ENCODE measurements at places on chromosomes 1 and 21.

DNA sequence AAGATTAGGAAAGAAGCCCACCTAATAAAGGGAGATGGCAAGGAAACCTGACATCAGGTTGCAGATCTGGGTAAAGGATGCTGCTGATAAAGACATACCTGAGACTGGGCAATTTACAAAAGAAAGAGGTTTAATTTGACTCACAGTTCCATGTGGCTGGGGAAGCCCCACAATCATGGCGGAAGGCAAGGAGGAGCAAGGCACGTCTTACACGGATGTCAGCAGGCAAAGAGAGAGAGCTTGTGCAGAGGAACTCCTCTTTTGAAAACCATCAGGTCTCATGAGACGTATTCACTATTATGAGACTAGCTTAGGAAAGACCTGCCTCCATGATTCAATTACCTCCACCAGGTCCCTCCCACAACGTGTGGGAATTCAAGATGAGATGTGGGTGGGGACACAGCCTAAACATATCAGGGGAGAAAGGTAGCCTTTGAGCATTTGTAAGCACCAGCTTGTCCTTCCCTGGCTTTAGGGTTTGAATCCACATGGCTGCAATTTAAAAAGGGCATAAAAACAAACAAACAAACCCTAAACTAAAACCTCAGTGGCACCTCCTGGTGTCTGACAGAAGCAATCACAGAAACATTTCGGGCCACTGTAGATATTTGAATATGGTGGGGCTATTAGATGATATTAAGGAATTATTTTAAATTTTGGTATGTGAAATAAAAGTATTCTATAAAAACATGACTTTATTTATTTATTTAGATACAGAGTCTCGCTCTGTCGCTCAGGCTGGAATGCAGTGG, 33.1 kb downstream of the SLC2A7 start:
- no peak for DNase-seq

DNA sequence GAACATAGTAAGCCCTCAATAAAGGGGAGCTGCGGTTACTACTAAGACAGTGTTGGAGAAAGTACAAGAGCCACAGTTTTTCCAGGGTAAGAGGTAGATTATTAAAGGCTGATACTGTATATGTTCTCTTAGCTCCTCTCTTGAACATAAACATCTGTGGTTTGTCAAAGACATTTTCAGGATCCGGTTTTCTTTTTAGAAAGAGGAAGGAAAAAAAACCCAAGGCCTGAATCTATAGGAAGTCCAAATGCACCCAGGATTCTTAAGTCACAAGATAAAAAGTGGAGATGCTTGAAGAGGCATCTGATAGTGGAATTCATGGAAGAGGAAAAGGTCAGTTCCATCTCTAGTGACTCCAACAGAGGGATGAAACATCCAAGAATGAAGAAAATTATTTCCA, 24.6 kb upstream of the SLC45A3 start:
- no peak for DNase-seq

DNA sequence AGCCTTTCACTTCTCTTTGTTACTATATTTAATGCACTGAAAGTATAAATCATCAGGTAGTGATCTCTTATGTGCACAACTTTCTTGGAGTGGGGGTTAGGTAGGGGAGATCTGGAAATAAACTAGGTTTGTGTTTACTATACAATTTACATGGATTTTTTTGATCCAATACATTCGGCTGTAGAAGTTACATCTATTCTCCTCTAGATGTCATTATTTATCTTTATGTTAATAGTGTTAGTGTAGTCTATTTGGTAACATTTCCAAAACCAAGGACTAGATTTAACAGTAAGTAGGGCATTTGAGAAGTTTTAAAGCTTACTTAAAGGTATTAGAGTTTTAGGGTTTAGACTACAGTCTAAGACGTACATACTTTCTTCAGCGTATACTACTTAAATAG, 5.4 kb downstream of the VPS45 start:
- DNase-seq, result no peak

GRCh38 chr1:207791290-207791689, 39.4 kb downstream of the CD46 start:
- no peak for DNase-seq

- DNase-seq, result peak; percentile 74
Measured at GRCh38 chr1:37752583-37753471, 12.1 kb downstream of the EPHA10 start.

- DNase-seq, result no peak
Measured at GRCh38 chr1:154427173-154428139, 22.3 kb downstream of the IL6R start.

- no peak for DNase-seq
Measured at GRCh38 chr1:28314547-28314941, 14.3 kb upstream of the MED18 start.

- DNase-seq, result peak; percentile 28
Measured at GRCh38 chr1:67052741-67053534, 1.0 kb downstream of the SLC35D1 start.

DNA sequence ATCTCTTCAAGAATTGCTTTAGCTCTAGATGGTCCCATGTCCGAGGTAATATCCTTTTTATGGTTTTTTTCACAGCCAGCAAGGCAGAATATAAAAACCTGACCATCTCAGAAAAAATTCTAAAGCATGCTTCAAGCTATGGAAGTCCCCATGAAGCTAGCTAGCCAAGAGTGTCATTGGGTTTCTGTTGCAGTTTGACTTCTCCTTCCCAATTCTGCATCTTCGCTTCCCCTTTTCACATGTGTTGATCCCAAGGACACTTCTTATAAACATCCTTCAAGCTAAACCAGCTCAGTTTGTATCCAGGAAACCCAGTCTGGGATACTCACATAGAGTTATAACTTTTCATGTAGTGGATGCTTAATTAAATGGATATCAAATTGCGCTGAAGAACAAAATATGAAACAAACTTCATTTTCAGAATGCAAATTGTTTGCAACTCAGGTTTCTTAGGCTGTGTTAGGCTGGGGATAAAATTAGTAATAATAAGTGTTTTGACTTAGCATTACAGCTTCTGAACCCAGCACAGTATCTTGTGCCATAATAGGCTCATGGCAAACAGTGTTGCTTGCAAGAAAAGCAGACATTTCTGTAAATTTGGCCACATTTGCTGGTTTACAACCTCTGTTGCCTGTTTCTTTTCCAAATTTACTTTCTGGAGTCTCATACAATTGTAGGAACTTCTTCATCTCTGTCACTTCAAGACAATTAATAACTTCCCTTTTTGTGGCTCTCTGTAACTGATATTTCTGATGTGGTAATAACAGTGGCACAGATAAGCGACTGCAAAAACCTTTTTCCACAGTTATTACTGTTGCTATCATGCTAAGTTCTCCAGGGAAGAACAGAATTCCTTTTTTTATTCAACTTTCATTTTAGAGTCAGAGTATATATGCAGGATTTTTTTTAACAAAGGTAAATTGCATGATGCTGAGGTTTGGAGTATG, 53.2 kb downstream of the NCAM2 start:
- no peak for DNase-seq

- no peak for DNase-seq
Measured at GRCh38 chr1:228528612-228529011, 41.4 kb downstream of the RNF187 start.

- DNase-seq, result no peak
Measured at GRCh38 chr21:37462087-37462861, 95.7 kb downstream of the DYRK1A start.

DNA sequence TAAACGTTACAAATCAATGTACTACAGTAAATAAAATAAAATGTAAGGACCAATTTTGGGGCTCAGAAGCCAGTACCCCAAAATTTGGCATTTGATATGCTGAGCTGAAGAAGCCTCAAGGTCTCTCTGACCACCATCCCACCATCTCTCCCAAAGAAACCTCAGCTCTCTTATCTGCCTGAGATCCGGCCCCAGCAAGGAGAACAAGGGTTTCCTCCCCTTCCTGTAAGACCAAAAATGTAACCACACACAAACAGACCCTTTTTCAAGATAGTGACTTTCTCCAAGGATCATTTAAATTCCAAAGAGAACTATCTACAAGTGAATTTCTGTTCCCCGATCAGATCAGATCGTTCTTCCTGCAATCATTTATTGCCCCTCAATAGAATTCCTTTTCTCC, 68.1 kb upstream of the SLC45A1 start:
- DNase-seq, result no peak

DNA sequence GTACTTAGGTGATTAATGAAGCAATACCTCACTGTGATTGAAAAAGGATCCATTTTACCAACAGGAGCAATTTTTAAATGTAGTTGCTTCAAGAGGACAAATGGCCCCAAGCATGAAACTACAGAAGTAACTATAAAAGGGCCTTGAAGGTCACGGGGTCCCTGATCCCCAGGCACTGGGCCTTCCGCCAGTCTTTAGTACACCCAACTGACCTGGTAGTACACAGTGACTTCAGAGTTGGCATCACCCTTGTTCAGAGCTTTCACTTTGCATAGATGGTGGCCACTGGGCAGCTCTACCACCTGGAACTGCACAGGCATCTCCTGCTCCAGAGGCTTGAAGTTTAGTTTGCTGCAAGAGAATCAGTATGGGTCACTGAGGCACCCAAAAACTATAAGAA, 84.3 kb downstream of the NRDC start:
- DNase-seq, result no peak

All from HuH-7.5 (cell line).